ENCODE measurements at places on chromosomes 5 and 9.

DNA sequence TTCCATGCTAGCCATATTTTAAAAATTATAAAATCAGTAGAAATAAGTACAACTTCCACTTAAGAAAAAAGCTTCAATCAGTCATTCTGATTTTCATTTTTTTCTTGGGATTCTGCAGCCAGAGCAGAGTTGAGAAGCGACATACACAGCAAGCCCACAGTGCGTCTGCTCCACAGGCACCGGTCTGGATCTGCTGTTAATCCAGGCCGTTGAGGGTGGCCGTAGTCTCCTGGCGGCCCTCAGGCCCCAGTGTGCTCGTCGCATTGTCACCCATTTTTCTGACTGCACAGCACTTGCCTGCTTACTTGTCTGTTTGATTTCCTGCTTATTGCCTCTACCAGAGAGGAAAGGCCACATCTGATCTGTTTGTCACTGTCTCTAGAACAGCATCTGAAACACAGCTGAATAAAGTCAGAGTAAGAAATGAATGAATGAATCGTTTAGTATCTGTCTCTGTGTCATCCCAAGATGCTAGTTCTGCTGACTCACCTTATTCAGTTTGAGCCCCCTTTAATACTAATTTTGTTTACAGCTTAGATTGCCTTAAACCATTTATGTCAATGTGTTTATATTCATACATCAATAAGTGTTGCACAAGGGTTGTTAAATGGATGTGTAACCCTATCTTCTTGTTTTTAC lies 11.6 kb upstream of the ASPN start:
- DNase-seq, result no peak

- no peak for DNase-seq
Measured at GRCh38 chr5:172769616-172770373, 1.2 kb downstream of the DUSP1 start.

DNA sequence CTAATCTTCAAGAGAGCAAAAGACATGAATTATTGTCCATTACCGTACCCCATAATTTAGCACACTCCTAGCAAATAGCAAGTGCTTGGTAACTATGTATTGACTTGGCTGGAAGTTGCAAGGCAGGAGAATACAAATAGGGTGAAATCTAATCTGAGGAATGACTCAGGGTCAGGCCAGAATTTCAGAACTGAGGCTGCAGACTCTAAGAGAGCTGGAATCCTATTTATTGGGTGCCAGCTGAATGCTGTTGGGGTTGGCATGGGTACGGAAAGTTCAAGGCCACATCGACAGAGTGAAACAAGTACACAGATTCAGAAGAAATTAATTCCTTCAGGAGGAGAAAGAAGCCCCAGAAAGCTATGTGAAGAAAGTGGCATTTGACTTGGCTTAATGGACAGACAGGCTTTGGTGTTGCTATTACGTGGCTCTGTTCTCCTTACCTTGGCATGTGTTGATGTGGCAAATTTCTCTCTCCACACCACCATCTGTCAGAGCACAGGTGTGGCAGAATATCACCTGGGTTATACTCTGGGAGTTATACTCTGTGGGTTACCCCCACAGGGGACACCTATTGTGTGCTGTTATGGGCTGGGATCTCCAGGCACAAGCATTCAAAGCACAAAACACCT lies 20.9 kb upstream of the ASTN2 start:
- no peak for DNase-seq

- no peak for DNase-seq
Measured at GRCh38 chr5:82058710-82059109, 86.9 kb downstream of the ATG10 start.

DNA sequence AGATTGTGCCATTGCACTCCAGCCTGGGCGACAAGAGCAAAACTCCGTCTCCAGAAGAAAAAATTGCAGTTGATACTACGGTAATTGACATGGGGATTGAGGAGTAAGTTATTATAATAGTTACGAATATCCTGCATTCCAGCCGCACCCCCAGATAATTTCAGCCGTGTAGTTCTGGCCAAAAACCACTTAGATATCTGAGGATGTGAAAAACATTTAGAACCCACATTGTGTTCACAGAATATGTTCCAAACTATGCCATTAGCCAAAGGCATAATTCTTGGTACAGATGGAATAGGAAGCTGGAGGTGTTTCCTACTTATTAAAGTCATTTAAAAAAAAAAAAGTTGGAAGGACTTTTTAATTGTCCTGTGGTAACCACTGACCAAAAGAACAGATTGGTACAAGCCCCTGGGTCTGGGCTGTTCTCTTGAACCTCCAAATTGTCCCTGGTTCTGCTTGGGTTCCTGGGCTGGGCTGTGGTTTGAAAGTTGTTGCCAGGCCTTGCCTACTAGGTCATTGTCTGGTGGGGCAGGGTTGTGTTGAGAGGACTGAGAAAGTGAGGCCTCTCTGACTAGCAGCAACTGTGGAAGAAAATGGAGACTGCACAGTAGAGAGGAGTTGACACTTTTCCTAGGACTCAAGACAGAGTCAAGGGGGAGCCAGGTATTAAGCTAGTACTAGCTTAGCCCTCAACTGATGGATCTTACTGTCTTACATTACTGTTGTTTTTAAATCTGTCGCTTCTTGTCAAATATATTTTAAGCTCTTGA lies 198.8 kb downstream of the NR3C1 start:
- DNase-seq, result no peak

DNA sequence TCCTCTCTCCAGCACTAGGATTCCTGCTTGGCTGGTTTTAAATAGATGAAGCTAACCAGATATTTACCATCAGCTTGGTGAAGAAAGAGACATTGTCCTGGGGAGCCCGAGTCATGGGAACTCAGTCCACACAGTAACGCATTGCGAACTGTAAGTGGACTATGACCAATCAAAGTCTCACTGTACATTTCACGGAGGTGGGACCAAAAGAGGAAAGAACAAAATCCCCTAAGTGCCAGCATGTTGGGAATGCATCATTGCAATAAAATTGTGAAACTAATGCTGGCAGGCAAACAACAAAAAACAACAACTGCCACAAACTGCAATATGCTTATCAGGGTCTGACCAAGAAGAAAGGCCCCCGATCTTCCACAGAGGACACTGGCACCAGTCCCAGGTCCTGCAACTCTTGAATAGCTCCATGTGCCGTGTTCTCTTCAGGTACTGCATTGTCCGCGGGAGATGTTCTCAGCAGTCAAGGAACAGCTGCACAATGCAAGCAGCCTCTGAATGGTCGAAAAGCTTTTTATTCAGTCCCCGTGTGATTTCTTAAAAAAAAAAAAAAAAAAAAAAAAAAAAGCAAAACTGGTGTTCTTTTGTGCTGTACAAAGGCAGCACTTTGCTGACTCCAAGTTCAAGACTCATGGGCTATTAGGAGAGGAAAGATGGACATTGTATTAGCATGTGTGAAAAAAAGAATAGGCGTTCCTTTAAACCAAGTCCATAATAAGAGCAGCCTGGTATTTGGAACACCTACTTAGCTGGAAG lies 38.1 kb downstream of the SEMA6A start:
- DNase-seq, result no peak

DNA sequence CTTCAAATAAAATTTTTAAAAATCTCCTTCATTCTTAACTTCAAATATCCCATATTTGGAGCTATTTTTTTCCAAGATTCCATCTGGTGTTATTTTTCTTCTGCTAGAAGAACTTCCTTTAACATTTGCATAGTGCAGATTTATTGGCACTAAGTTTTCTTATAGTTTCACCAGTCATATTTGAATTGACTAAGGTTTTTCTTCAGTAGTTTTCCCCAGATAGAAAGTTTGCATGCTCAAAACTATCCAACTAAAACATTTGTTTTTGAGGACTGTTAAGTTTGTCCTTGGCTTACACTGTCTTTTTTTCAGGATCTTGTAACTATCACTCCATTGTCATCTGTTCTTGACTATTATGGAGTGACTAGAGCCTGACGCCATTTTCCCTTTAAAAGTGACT lies 606.7 kb downstream of the TAF11L14 start:
- no peak for DNase-seq

GRCh38 chr5:161411156-161411555 lies 135.4 kb downstream of the GABRB2 start:
- DNase-seq, result no peak

DNA sequence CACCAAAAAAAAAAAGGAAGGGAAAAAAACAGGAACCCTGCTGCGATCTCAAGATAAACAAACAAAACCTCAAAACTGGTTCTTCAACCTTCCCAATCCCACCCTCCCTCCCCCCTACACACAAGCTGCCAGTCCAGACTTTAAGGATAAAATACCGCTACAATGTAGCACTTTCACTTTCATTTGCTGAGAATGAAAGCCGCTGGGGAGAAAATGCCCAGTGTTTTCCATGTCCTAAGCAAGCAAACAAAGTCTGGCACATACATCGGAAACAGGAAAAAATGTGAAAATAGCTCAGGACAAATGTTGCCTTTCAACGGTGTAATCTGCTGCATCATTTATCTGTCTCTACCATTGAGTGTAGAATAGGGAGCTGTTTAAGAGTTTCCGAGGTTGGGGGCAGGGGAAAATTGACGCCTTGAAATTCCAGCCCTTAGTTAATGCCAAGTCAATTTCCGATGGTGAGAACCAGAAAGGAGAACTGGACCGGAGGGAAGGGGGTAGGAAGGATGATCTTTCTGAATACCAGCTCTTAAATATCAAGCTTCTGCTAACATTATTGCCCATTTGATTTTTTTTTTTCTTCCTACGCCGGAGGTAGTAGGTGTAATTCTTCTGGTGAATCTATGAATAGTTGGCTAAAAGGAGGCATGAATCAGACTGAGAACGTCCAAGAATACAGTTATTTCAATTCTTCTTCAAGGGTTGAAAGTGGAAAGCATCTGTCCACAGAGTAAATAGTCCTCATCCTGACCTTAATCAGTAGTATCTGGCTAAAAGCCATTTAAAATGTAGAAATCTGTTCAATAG lies 1.2 kb upstream of the ADAMTS6 start:
- no peak for DNase-seq

Measured in glomerular endothelial cell (primary cell).